ENCODE measurements at places on chromosomes 3 and 15.

GRCh38 chr3:32307591-32307990, 69.1 kb downstream of the CMTM8 start:
- no peak for DNase-seq

DNA sequence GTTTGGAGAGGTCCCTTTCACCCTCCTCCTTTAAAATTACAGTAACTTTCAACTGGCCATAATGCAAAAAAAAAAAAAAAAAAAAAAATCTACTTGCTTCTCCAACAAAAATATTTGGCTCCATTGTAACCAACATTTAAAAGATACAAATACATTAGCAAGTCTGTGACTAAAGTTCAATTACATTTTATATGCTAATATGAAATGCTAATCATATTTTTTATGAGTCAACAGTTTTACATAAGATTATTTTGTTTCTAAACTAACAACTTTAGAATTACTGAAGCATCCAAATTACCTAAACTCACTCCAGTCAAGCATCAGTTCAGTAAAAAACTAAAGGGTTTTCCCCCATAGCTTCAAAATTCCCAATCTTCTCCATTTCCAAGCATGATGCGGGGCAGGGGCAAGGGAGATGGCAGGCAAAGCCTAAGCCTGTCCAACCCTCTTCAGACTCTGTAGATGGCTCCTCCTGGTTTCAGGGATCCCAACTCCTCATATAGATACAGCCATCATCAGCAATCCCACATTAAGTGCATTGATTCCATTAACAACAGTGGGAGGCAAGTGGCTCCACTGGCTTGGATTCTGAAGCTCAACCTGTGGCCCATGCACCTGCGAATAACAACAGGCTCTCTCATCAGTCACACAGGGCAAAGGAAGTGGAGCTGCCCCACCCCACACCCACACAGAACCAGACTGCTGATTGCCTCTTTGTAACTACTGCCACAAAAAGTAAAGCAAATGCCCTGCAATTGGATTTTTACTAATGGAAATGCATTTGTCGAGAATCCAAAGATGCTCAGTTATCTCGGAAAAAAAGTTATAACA, 15.0 kb downstream of the SFMBT1 start:
- peak; percentile 22 for DNase-seq

GRCh38 chr3:169133178-169134161, 530.0 kb downstream of the MECOM start:
- DNase-seq = no peak

DNA sequence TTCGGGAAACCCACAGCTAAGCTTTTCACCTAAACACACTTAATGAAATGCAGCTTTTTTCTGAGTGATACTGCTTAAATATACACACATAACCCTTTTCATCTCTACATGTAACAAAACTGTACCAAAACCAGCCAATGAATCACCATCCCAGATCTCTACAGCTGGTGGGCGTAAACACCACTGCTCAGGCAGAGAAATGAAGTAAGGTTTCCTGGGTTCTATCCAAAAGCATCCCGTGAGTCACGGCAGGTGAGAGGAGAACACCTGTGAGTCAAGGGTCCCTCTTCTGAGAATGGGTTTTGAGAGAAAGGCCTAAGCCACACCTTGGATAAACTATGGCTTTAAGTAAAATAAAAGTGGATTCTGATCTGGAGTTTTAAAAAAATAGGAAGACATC, 2.6 kb downstream of the CLDN1 start:
- DNase-seq = no peak

DNA sequence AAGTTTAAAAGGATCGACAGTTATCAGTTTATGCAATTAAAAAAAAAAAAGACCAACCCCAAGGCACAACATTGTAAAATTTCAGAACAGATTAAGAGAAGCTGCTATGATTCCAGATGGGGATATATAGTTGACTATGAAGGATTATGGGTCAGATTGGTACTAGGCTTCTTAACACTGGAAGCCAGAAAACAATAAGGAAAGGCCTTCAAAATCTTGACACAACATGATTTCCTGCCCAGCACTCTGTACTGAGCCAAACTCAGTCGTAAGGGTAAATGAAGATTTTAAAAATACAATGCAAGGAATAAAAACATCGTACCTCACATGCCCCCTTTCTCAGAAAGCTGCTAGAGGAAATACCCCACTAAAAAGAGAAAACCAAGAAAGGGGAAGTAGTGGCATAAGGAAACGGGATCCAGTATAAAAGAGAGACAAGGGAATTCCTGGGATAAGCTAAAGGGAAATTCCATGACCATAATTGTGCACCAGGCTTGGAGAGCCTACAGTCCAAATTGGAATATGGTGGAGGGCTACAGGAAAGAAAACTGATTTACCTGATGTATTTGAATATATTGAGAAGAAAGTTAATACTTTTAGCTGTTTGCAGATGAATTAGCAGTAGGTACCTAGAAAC, 27.9 kb downstream of the PIAS1 start:
- no peak for DNase-seq

GRCh38 chr3:62143843-62144450, 229.4 kb downstream of the FEZF2 start:
- DNase-seq = no peak

GRCh38 chr15:59516655-59517461, 78.9 kb downstream of the FAM81A start:
- DNase-seq = no peak

DNA sequence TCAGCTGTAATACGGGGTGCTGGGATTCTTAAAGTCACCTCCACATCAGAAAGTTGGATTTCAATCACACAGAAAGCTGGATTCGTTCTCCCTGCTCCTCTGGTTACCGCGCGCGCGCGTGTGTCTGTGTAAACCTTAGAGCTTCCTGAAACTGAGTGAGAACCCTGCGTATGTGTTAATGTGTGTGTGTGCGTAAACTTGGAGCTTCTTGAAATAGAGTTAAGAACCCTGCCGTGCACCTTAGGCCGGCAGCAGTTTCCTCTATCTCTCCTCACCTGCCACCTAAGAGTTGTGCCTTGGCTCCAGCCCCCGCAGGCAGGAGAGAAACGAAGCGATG, 531 bp downstream of the LZTFL1 start:
- DNase-seq = no peak

GRCh38 chr3:32403663-32404062, 12.0 kb downstream of the CMTM7 start:
- DNase-seq = no peak

DNA sequence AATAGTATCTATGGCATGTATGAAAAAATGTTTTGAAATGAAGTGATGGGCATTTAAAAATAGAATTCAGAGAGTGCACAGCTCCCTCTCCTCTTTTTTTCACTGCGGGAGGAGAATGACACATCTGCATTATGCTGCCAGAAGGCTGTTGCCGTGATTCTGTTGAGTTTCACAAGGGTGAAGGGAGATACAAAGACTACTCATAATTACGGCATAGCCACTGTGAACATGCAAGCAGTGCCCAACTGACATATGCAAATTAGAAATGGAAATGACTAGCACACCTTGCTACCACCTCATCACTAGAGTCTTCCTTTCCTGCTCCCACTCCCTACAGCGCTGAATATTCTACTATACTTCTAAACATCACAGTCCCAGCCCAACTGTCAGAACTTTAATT, 20.1 kb downstream of the IFT57 start:
- no peak for DNase-seq

GRCh38 chr3:159821736-159822135, 166.9 kb upstream of the IL12A start:
- DNase-seq = no peak

DNA sequence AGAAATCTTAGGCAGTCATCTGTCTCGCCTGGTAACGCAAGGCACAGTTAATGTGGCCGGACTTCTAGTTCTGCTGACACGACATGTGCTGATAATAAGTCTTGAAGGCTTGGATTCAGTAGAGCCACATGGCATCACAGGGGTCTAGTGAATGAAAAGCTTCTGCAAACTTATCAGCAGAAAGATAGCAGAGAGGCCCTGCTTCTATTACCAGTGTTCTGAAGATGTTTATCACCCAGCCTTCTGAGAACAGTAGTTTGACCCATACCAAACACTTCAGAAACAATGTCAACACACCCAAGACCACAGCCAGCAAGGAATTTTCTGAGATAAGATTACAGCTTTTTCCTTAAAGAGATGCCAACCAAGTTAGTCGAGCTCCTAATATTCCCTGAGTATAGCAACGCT, 102.7 kb upstream of the UMPS start:
- no peak for DNase-seq

DNA sequence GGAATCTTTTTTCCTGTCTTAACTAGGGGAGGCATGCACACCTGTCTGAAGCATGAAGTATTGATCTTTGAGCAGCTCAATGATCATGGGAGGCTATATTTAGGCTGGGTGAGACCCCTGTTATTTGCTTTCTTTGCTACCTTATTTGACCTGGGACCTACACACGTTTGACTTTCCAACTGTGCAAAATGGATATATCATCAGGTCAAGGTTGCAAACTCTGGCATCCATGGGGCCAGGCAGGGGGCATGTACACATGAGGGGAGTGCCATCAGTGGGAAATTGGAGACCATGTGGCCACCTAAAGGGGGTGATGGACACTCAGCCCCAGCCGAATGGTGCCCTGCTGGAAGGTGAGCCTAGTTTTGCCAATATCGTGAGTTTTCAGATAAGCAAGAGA, 174.2 kb downstream of the FEZF2 start:
- no peak for DNase-seq

DNA sequence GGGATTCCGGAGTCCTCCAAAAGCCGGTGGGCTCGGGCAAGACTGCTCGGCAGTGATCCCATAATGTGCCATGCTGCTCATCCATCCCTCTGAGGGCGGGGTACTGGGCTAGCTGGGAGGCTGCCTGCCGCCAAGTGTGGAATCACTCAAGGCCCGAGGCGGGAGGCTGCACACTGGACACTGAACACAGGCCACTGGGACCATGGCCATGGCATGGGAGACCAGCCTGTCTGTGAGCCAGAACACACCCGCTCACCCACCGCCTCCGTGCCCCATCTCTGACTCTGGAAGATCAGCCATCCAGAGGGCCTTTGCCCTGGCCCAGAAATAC, 1.4 kb downstream of the C3orf22 start:
- no peak for DNase-seq

- DNase-seq = no peak
These were observed 154.4 kb downstream of the DNAJB8 start for GRCh38 chr3:128312271-128312670.

DNA sequence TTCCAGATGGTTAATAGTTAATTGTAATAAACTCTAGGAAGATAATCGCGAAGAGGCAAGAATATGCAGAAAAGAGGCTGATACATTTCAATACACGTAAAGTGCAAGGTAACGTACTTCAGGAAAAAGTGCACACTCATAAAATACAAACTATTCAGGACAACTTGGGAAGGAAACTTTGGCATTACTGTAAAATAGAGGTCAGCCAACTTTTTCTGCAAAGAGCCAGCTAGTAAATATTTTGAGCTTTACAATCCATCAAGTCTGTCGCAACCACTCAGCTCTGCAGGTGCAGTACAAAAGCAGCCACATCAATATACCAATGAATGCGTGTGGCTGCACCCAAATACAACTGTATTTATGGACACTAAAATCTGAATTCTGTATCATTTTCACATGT, 51.6 kb upstream of the THUMPD3 start:
- DNase-seq = no peak

DNA sequence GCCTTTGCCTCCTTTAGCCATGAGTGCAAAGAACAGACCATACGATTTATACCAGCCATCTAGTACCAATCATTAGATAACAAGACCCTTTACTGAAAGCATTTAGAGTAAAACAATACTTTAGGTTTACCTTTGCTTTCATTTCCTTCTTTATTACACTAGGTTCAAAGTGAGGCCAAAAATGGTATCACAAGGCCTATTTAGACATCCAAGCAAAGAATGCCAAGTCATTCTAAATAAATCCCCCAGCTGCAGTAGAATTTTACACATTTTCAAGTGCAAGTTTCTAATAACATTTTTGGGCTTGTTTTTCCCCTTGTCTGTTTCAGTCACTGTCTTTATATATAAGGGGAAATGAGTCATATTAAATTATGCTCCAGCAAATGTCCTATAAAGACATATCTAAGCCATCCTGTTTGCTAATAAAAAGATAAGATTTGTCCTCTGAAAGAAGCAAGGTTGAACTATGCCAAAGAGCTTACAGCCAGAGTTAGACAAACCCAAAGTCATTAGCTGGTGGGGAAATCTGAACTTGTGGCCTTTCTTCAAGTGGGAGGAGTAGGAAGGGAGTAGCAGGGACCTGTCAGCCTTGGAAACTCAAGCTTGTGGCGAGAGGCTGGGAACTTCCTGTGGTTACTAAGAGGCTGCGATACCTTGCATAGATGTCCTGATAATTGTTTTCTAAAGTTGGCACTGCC, 232.7 kb downstream of the MECOM start:
- no peak for DNase-seq

- DNase-seq = no peak
These were observed 324.6 kb upstream of the PROK2 start for GRCh38 chr3:72109327-72110259.

- DNase-seq = no peak
These were observed 575.8 kb upstream of the TBL1XR1 start for GRCh38 chr3:177772908-177773557.

GRCh38 chr3:121295452-121295851, 250.3 kb downstream of the POLQ start:
- no peak for DNase-seq

DNA sequence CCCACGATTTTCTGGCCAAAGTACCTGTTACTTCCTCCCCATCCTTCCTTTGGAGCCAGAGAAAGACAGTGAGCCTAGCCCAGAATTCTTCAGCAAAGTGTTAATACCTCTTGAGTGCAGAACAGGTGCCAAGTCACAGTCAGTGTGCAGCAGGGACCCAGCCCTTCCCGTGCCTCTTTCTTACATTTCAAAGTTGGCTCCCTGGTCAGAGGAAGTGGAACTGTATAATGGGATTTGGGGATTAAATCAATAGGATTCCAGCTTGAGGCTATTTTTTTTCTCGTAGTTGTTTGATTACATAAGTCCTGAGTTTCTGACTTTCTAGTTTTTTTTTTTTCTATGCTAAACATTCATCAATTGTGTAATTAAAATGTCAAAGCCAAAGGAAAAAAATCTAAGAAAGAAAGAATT, 52.6 kb upstream of the ABHD10 start:
- no peak for DNase-seq

DNA sequence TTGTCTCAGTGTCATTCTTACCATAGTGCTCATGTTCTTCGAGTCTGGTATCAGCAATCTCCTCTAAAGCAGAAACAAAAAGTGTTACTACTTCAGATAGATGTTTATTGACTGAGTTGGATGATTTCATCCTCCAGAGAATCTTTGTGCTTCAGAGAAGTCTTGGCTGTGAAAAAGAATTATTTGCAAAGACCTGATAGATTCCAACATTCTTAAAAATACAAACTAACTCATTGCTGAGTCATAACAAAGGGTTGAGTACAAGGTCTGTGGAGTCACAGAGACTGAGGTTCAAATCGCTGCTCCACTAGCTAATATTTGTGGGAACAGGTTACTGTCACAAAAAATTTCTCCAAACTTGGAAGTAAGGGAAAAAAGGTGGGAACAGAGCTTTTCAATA, 9.0 kb upstream of the STRIT1 start:
- DNase-seq = no peak

- no peak for DNase-seq
These were observed 296.7 kb downstream of the CHST2 start for GRCh38 chr3:143416229-143416628.
